ENCODE measurements at places on chromosomes 13 and 19. TPM values are rescaled to one million over a fixed set of nuclear protein-coding genes. Genes with fewer than 3 reads are reported as not detected.

DNA sequence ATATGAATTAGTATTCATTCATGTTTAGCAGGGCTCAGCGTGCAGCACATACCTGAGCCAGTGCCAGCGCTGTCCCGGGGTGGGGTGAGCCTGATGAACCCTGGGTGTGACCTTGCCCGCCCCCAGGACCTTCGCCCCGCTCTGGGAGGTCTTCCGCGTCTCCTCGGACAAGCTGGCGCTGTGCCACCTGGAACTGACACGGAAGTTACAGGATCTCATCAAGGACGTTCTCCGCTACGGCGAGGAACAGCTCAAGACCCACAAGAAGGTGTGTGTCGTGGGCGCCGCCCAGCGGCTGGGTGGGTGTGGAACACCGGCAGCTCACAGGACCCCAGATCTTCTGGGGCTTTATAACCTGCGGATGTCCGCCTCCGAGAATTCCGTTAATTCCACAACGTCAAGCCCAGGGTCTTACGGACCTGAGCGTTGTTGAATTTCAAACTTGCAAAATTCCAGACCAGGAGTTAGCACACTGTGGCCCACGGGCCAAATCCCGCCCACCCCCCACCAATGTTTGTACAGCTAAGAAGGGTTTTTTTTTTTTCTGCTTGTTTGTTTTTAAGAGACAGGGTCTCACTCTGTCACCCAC is 15.4 kb downstream of the FCHO1 start:
- peak; percentile 64 for DNase-seq

CAB39L gene
- 8.2 TPM for total RNA-seq

DNA sequence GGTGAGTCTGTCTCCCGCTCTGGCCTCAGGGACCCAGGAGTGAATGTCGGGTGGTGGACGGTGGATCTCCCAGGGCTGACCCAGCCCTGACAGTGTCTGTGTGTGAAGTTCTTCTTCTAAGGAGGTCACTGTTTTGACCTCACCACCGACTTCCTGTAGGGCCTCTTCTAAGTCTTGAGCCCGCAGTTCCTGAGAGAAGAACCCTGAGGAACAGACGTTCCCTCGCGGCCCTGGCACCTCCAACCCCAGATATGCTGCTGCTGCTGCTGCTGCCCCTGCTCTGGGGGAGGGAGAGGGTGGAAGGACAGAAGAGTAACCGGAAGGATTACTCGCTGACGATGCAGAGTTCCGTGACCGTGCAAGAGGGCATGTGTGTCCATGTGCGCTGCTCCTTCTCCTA is at the start of gene SIGLEC7:
TSS of gene SIGLEC7 (plus strand) at position 183 of the 400 bp plus-strand sequence. CDS start at position 252, 69 bp downstream.
- no peak for DNase-seq

DNA sequence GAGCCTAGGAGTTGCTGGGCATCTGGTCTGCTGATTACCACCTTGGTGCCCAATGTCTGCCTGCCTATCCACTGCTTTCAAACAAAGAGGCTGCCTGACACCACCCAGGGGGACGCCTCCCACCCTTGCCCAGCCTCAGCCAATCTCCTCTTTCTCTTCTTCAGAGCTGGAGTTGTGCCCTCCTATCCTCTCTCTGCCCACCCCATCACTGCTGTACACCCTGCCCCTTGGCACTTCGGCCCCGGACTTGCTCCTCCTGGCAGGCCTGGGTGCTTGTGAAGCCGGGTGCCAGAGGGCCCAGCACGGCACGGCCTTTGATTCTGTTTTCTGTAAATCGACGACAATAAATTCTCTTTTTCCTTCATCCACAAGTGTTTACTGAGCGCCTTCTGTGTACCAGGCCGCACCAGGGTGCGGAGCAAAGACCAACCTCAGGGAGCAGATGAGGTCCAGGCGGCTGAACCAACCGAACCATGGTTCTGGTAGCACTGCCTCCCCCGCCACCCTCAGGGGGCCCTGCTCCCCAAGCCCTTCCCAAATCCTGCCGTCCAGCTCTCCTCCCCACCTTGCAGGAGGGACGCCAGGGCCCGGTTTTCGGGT is 5.0 kb downstream of the RNF225 start:
- no peak for DNase-seq

DNA sequence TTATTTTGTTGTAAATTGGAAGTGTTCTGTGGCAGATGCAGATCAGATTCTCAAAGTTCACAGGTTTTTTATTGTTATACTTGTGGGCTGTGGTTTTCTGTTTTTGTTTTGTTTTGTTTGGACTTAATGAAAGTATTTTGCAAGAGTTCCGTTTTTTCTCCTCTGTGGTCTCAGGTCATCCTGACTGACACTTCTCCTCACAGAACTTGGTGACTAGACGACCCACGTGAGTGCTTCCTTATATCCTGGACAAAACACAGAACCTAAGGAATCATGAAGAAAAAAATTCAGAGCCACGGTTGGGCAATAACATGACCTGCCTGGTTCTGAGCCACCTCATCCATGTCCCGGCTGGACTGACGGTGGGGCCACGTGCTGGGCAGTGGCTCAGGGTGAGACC is 2.5 kb upstream of the RFPL4AL1 start:
- peak; percentile 29 for DNase-seq

SLC7A10 gene
- total RNA-seq: not detected

DNA sequence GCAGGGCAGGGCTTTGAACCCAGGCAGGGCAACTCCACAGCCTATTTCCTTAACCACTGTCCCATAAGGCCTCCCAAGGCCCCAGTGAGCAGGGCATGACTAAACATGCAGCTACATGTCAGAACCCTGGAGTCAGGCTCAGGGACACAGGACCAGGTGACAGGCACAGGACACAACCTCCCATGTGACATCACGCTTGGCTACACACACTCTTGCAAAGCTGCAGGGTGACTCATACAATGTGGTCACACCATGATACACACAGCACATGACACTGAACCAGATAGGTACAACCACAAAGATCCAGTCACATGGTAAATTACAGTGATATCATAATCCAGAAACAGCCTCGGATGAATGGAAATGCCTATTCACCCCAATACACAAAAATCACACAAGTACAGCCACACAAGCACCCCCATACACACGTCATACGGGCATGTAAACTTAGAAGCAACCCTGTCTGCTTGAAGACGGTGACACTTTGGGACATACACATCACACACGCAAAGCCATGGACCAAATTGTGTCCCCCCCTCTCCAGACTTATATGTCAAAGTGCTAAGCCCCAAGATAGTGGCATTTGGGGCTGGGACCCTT is 14.5 kb downstream of the KLK4 start:
- DNase-seq: peak; percentile 84

DNA sequence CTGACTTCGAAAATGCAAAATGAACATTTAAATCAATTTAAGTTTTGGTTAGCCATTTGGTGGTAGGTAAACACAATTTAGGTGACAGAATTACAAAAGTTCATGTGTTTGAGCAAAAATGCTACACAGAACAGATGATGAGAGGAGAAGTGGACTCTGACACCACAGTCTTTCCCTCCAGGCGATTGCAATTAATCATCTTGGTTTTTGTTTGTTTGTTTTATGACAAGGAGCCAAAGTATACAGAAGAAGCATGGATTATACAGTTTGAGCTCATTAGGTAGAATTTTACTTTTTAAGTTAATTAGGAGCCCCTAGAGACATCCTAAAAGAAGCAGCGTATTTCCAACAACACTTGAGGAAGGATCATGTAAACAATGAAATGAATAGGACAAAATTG is 49.3 kb upstream of the FREM2 start:
- DNase-seq: no peak

- no peak for DNase-seq
Measured at GRCh38 chr19:2423071-2423914, 4.1 kb downstream of the TIMM13 start.

- no peak for DNase-seq
Measured at GRCh38 chr19:2428321-2428690, 920 bp upstream of the TIMM13 start.

GRCh38 chr19:47081095-47081494 is 32.5 kb downstream of the ZC3H4 start:
- DNase-seq: no peak

GRCh38 chr13:51765142-51765515 is 38.8 kb downstream of the DHRS12 start:
- DNase-seq: no peak
